ENCODE measurements at places on chromosomes 1 and 21.

DNA sequence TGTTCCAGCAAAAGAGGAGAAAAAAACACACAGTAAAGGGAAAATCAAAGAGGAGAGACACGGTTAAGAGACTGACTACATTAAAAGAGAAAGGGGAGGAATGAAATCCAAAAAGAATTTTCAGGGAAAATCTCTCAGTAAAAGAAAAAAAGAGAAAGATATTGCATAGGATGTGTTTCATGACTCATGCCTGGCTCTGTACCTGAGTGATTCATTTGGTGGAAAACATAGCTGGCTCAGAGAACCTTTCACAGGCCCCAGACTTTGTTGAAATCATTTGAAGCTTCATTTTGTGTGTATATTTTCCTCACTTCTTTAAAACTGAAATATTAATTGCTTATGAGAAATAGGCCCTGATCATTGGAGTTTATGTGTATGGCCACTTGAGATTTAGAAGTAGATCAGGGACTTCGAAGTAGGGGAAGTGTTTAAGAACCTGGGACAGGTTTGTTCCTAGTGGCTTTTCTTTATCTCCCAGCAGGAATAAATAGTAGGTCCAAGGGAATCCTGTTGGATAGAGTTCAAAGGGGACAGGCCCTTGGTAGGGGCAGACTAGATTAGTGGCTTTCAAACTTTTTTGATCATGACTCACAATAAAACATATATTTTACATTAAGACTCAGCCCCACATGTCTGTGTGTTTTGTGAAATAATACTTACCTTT lies 239.1 kb upstream of the SGIP1 start:
- DNase-seq = no peak

DNA sequence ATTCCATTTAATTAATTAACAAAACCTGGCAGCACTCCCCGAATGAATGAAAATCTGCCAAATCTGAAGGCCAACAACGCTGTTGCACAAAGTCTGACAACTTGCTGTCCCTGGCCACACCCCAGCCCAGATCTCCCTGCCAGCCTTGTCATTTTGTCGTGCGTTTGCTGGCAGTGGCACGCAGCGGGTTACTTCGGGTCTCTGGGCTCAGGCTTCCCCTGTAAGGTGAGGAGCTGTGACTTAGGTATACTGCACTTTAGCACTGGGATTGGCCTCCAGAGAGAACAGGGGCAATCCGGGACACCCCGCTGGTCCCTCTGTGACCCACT lies 34.3 kb upstream of the SIM2 start:
- no peak for DNase-seq

DNA sequence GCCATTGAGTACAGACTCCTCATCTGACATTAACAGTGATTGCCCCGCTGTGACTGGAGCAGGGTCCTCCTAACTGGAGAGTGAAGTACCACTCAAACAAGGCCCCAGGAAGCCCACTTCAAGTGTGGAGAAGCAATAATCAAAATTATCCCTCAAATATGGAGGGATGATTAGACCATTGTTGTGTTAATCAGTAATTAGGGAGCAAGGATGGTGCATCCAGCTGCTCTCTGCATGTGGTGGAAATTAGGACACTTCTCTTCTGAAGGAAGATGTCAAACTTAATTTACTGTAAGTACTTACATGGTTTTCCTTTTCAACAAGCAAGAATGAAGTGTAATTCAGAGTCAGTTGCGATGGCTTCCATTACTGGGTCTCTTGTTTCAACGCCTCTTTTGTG lies 3.4 kb upstream of the ZP4 start:
- DNase-seq = no peak

DNA sequence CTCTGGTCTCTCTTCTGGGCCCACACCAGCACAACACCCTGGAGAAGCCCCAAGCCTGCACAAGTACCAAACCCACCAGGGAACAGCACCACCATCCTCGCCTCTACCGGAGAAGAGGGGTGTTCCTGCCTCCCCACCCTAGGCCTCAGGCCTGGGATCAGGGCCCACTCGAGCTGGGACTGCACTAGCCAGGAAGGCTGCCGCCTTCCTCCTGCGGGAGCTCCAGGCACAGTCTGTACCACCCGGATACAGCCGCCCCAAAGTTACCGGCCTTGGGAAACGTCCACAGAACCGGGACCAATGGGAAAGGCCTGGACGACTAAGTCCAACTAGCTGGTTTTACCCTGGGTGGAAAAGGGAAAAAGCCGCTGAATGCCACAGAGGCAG lies 3.4 kb downstream of the TAL1 start:
- no peak for DNase-seq

DNA sequence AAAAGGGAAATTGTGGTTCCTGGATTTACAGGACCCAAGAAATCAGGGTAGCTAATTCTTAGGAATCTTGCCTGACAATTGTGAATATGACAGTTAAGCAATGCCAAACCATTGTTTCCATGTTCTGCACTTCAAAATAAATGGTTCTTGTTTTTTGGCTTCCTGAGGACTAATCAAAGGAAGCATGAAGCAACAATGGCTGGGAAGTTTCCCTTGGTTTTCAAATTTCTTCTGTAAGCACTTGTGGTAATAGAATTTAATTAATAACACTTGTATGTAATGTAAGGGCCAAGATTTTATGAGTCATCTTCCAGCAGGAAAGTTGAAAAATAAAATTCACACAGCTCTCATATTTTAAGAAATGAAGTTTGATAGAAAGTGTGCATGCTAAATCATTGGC lies 31.7 kb downstream of the JAM2 start:
- DNase-seq = no peak

DNA sequence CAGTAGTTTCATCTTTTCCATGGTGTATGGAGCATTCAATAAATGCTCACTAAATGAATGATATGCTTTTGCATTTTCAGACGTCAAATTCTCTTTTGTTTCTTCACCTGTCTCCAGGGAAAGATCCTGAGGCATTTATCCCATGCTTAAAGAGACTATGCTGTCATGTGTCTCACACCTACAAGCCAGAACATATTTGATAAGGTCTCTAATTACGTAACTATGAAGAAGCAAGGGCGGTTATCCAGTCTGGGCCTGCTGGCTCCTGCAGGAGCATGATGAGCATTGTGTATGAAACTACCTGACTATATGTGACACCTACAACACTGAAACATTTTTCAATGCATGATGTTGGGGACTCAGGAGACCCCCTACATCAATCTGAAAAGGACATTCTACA lies 51.8 kb downstream of the FBXO42 start:
- DNase-seq = no peak

DNA sequence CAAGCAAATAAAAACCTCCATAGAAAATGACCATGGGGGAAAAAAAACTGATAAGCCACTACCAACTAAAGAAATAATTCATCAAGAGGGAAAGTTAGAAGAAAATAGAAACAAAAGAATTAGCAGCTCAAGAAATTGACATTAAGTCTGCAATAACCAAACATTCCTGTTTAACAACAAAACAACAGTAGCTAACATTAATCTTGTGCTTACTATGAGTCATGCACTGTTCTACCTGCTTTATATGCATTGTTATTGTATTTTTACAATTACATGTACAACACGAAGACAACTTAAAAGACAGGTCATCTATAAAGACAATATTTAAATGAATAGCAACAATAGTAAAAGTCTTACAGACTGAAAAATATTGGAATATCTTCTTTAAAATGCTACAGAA lies 34.4 kb upstream of the LRRC7 start:
- DNase-seq = no peak
